Right kidney (tissue), 9 donors: ENCODE measurements at places on chromosomes 7 and 10.

DNA sequence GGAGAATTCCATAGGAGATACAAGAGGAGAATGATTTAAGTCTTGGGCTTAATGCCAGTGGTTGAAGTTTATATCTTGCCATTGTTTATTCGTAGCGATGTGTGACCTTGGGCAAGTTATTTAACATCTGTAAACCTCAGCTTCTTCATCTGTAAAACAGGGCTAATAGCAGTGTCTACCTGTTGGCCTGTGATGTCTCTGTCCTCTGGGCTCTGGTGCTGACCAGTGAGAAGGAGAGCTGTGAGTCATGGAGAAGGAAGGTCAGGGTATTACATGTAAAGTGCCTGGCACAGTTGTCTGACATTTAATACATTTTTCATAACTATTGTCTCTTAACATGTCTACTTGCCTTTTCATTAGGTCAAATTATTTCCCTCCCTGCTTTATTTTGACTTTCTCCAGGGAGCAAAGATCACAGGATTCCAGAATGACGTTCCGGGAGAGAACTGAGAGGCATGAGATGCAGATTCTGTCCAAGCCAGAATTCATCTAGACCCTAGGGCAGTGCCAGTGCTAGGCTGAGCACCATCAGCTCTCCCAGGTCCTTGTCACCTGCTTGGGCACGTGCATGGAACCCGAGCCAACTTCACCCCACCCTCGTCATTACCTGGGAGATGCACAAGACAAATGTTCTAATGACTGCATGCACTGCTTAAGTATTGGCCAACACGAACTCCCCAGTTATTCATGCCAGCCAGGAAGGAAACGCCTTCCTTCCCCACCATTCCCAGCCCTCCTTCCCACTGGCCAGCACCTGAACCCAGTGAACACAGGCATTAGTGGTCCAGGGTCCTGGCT, 187.9 kb downstream of the DPY19L1 start:
- no peak for DNase-seq

DNA sequence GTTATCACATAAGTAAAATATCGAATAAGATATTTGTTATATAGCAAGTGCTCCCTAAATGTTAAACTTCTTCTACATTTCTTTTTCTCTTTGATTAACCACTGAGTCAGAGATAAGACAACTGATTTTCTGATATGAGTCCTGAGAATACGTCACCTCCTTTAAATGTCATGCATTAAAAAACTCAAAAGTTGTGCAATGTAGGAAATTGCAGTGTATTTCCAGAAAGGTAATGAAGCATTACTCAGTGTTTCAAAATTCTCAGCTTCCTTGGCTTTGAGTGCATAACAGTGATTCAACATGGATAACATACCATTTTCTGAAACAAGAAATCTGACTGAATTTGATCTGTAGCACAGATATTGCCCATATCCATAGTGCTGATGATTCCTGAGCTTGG, 155.8 kb downstream of the BMPER start:
- no peak for DNase-seq

DNA sequence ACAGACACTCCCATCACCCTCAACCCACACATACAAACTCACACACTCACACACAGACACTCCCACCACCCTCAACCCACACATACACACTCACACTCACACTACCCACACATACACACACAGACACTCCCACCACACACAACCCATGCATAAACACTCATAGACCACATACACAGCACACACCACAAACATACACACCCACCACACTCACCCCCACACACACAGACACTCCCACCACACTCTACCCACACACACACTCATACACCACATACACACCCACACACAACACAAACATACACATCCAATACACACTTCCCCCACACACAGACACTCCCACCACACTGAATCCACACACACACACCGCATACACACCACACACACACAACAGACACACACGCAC, 521.2 kb downstream of the TCERG1L start:
- no peak for DNase-seq

DNA sequence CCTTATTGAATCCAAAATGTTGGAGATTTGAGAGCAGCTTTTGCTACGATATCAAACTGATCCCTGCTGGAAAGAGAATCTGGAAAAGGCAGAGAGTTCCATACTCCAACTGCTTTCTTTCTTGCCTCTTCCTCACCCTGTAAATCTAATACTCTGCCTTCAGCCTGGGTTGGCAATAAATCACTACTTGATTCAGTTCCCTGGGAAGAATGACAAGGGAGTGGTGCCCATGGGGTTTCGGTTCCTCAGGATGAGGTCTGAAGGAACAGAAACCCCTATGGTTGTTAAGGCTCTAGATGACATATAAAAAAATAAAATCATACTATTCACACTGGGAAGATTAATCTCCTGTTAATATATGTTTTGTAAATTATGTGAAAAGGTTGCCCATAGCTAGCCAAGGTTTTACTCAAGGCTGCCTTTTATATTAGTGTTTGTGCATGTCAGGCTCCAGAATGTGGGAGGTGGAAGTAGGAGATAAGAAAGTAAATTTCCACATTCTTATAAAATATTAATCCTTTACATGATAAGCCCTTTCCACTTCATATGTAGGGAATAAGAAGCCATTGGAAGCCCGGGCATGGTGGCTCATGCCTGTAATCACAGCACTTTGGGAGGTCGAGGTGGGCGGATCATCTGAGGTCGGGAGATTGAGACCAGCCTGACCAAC, 106.2 kb upstream of the CACNA2D1 start:
- DNase-seq, result no peak

DNA sequence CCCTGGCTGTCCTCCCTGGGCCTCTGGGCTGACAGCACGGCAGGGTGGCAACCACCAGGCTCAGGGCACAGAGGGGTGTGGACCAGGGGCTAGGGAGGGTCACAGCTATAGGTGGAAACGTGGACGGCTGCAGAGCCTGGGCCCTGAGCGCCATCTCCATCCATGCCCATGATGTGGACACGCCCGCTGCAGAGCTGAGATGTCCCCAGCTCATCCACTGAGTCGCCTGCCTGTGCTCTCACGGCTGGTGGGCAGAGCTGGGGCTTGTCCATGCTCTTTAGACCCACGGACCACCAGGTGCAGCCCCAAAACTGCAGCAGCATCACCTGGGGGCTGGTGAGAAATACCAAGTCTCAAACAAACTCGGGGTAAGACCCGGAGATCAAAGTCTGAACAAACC, 16.1 kb downstream of the TECPR1 start:
- DNase-seq, result no peak

DNA sequence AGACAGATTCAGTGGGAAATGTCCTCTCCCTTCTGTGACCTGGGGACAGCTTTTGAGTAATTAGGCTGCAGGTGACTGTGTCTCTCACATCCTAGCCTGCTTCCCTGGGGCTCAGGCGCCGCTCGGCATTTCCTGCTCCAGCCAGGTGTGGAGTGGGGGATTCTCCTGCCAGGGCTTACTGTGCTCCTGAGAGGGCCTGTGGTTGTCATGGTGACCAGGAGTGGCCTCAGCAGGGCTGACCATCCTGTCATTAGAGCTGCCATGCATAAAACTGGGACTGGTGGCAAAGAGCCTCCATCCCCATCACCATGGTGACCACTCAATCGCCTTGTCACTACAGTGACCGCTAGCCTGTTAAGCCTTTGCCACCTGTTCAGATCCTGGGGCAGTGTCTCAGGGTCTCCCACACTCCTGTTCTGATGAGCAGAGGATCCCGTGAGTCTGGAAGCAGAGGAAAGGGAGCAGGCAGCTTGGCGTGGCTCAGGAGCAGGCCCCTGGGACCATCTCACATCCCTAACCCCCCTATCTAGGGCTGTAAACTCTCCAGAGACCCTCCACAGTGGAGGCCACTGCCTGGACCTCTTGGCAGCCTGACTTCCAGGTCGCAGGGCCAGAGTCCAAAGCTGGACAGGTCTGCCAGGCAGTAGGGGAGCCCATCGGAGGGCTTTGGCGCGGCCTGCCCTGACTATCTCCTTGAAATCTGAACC, at the start of gene GCK:
GCK (minus strand) TSS at position 154 of the 707 bp plus-strand sequence. CDS start 486 bp downstream, outside the sequence.
- peak; percentile 40 for DNase-seq

DNA sequence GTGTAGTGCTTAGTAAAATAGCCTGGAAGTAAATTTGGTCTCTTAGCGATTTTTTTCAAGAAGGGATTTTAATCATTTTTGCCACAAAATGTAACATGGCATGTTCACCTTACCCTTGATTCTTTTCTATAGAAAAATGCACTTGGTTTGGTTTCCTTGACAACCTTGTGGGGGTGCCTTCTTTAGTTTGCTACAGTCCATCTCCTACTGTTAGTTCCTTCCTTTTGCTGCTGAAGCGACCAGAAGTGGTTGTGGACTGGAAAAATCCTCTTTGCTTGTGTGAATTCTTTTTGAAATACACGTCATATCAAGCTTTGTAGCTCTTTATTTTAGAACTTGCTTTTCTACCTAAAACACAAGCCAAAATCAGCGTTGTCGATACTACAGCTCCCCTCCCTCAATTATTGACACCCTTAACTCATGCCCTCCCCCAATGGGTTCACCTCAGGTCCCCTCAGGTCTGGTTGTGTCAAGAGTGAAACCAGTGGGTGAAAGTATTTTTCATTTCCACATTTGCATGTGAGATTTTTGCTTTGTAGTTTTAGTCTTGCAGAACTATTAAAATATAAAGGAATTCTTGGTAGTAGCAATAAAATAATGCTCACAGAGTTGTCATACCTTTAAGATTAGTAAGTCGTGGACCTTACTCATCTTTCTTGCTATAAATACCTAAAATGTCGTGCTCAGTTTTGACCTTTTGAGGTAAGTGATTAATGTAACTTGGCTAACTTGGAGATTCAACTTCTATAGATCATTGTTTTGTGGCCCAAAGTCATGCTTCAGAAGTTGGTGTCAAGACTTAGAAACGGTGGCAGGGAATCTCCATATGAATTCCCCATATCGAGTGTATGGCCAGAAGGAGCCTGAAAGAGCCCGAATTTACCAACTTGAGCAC, 1.5 kb downstream of the ACTR3B start:
- DNase-seq, result no peak

DNA sequence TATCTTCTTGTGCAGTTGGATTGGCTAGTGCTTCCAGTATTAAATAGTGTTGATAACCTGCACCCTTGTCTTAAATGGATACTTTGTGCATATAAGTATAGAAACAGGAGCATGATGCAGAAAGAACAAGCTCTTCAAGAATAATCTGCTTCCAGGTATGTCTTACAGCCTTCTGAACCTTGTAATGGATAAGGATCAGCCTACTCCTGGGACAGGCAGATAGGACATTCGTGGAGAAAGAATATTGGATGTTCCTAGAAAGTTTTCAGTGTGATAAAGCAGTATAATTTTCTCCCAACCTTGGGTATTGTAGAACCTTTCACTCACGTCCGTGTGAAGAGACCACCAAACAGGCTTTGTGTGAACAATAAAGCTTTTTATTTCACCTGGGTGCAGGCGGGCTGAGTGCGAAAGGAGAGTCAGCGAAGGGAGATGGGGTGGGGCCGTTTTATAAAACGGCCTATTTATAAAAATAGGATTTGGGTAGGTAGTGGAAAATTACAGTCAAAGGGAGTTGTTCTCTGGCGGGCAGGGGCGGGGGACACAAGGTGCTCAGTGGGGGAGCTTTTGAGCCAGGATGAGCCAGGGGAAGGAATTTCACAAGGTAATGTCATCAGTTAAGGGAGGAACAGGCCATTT, 27.2 kb downstream of the C1GALT1 start:
- DNase-seq, result no peak

DNA sequence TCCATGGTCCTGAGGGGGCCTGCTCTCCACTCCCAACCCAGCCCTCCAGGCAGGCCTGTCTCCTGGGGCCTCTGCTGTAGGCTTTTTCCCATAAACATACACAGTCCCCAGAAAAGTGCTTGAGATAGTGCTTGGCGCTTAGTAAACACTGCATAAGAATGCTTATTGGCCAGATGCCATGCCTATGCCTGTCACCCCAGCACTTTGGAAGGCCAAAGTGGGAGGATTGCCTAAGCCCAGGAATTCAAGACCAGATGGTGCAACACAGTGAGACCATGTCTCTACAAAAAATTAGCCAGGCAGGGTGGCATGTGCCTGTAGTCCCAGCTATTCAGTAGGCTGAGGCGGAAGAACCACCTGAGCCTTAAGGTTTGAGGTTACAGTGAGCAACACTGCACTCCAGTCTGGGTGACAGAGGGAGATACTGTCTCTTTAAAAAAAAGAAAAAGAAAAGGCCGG, 24.6 kb upstream of the ASL start:
- no peak for DNase-seq

- DNase-seq, result no peak
Observed at GRCh38 chr7:40463446-40463845, 328.6 kb downstream of the SUGCT start.

DNA sequence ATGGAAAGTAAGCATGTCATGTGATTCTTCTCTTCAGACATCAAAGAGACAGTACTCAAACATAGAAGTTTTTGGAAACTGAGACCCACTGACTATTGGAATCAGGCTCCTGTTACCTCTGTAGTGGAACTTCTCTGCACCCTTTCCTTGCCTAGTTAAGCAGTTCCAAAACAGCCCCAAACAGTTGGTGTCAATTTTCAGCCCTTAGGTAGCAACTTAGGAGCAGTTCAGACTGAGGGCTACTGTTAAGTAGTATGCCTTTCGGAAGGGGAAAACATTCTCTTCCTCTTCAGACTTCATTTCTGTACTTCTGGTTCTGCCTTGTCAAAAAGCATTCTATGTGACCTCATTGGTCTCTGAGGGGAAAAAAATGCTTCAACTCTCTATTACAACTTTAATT, 85.7 kb downstream of the ZNF277 start:
- DNase-seq, result no peak

DNA sequence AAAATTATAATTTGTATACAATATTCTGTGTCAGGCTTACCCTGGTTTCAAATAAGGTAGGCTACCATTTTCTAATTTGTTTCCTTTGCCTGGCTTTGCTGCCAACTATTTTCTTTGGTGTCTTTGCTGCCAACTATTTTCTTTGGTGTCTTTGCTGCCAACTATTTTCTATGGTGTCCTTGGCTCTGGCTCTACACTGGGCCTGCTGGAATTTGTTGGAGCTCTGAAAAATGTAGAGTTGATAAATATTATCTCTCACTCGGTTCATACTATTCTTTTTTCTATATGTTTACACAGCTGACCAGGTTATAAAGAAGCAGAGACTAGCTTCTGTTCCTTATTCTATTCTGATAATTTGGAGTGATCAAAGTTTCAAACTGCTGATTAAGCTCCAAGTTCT, 768.0 kb upstream of the PHF14 start:
- DNase-seq, result no peak
